ENCODE measurements at places on chromosomes 3 and 15.
A peak's percentile ranks its signal among the peaks of the same experiment; 100 is the strongest.

DNA sequence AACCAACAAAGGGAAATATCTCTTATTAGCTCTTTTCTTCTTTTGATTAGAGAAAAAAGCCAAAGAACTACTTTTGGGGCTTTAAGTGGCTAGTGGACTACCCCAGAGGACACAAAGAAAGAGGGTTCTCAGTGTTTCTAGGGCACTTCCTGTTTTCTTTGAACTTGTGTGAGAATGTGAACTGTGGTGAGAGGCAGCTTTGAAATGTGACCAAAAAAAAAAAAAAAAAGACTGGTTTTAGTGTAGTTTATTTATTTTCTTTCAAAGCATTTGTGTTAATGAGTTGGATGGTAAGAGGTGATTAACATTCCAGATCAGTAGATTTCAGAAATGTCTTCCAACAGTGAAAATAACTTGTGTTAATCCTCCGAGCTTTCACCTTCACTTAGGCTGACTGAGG lies 32.4 kb downstream of the SELENOT start:
- no peak for DNase-seq

DNA sequence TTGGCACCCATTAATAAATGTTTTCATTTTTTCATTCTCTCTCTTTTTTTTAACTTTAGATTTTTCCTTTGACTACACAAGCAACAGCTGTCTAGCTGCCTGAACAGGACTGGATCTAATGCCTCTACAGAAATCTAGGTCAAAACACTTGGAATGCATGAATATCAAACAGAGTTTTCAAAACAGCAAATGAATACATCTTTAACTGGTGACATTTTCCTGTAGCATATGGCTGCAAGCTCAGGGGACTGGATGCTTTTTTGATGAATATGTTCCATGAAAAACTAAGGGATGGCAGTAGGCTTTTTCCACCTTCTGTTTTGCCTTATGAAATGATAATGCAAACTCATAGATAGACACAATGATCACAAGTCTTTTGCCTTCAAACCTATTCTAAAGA lies 661.7 kb downstream of the MCTP2 start:
- peak; percentile 23 for DNase-seq

DNA sequence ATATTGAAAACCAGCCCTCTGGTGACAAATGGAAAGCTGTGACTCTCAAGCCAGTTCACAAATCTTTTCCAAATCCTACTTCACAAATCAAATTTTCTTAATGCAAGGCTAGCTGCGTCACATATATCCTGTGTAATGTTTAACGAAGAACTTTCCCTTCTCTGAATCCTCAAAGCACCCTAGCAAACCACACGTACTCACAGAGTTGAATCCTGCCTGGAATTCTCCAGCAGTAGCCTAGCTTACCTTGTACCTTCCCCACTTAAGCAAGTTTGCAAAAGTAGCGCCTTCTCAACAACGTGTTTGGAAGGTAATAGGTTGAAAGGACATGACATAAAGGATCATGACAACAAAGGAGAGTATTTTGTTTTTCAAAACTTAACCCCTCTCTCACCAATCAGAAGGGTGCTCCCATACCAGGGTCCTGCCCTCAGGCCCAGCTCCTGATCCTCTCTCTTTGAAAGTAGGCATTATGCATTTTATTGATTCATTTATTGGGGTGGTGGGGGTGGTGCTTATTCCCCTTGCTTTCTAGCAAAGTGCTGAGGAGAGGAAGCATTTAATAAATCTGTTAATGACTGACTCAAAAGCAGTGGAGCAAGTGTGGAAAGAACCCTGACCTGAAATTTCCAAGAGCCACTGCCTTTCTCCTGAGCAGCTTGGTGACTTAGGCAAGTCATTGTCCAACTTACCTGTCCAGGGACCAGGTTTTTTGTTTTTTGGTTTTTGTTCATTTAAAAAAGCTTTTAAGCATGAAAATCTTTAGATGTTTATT lies 531.6 kb downstream of the MECOM start:
- DNase-seq: no peak

DNA sequence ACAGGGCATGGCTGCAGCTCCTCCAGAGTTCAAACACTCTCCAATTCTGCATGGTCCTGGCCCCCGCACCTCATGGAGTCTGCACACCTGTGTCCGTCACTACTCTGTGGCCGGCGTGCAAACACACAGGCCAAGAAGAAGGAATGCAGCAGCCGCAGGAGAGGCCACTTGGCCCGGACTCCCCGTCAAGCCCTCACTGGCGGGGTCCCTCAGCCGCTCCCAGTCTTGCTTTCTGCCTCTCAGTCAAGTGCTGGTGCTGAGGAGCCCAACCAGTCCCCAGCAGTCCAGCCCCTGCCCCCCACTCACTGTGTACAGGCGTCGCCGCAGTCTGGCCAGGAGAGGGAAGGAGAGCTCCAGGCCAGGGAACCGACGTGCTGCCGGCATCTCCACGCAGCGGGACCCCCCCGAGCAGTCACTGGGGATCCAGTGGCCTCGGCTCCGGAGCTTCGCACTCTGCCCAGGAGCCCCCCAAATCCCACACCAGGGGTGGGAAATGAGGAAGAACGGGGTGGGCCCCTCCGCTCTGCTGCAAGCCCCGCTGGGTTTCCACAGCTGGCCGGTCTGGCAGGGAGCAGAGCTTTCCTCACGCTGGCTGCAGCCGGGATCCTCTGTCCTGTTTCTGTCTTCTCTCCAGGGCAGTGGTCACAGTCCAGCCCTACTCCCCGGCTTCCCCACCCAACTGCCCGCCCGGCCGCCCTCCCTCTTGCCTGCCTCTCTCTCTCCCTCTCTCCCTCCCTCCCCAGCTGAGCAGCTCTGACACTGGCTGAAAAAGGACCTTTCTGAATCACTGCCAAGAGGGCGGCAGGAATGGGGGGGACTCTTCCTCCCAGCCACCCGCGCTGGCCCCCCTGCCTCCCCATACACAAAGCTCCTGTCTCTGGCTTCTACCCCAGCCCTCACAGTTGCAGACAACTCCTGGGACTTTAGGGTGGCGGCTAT lies 16.0 kb downstream of the TNK2 start:
- peak; percentile 93 for DNase-seq

GRCh38 chr3:188559072-188559429 lies 405.1 kb downstream of the LPP start:
- no peak for DNase-seq

DNA sequence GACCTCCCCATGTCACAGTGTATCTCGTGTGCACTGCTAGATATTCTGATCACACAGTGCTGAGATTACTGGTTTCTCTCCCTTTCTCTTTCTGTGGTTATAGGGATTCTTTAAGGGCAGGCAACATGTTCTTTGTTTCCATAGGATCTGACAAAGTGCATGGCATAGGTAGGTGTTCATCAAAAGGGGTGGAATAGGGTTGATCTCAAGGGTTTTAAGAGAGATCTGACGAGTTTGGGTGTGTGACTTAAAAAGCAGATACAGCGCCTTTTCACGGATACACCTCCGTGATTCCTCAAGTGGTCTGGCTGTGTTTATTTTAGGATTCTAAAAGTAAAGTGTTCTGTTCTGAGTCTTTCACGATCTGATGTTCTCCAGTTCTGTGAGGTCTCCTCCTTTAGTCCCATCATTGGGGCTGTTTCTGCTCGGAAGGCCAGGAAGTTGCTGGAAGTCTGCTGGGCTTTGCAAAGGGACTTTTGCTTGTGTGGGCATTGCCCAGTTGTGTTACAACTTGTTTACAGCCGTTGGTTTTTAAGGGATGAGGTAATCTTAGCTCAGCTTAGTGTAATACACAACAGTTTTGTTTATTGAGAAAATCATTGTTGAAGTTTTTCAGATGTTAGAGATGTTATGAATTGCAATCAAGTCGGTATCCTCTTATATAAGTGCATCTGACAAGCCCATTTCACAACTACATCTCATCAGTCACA lies 34.8 kb downstream of the IGF1R start:
- DNase-seq: peak; percentile 27

- DNase-seq: no peak
Measured at GRCh38 chr3:177490626-177491025, 293.3 kb upstream of the TBL1XR1 start.

- DNase-seq: peak; percentile 88
Measured at GRCh38 chr15:72117486-72118016, 399 bp downstream of the MYO9A start.

DNA sequence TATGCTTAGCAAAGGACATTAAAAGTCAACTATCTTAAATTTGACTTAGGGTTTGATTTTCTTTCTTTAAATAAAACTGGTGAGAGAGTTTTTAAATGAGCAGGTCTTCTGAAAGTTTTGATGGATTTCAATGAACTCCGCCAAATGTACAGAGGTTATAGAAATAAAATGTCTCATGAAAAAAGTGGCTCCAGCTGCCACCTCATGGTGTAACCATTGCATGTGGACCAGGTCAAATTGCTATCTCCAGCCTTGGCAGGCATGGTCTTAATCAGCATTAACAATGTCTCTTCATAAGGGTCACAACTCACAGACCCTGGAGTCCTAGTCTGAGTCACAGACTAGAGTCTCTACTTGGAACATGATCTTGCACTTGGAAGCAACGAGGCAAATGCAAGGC lies 182.3 kb downstream of the ADAMTS17 start:
- no peak for DNase-seq

- DNase-seq: no peak
Measured at GRCh38 chr3:25292036-25292435, 136.0 kb upstream of the RARB start.

- peak; percentile 76 for DNase-seq
Measured at GRCh38 chr3:110910346-110910955, 161.2 kb upstream of the NECTIN3 start.

GRCh38 chr3:71495708-71496472 lies 87.6 kb downstream of the FOXP1 start:
- DNase-seq: peak; percentile 73

DNA sequence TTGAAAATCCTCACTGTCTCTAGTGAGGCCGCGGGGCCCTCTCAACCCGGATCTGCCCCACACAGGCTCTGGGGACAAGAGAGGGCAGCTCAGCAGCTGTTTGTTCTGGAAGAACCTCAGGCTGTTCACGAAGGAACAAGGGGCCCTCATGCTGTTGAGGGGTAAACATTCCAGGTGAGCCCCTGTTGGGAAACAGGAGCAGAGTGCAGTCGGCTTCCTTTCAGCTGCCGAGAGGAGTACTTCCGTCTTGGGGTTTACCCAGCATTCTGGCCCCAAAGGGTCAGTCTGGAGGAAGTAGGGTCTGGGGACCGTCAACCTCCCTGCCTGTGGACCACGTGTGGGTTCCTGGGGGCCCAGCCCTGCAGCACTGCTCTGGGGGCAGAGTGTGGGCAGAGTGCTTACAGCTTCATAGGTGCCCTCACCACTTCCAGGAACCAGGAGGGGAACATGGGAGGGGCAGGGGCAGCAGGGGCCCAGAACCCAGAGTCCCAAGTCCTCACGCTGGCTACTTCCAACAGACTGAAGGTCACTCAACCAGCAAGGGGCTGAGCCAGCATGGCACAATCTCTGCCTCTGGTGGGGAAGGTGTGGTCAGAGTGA lies 49.2 kb upstream of the CTSH start:
- no peak for DNase-seq

- DNase-seq: no peak
Measured at GRCh38 chr15:64048781-64049460, 2.6 kb upstream of the DAPK2 start.

GRCh38 chr15:71601038-71601834 lies 209.1 kb upstream of the NR2E3 start:
- no peak for DNase-seq

DNA sequence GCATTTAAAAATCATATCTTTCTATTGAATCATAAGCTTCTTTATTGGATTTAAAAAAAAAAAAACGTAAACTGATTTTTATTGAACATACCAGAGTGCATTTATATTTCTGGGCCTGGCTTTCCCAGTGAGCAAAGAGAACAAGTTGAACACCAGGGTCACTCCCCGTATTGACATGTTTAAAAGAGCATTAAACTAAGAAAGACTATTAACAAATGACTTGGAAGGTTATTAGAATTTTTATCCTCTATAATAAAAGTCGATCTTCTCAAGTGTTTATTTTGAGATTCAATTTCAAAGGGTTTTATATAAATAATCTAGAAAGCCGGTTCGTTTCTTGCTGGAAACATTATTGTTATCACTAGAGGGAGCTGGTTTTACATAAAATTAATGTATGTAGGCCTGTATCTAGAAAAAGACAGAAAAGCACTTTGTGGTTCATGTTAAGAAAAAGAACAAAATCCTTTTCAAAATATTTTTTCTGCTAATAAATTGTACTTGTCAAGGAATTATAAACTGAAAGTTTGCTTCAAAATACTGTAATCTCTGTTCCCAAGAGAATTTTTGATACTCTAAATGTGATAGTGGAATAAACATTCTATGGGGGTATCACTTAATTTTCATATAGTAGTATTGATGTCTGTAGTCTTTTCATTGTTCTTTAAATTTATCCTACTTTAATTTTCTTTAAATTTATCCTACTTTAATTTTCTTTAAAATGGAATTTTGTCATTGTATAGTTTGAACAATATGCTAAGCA lies 321.8 kb upstream of the MME start:
- DNase-seq: peak; percentile 61

- no peak for DNase-seq
Measured at GRCh38 chr3:16033889-16034687, 140.4 kb upstream of the GALNT15 start.
